Activated CD8-positive, alpha-beta memory T cell treated with anti-CD3 and anti-CD28 coated beads, Interleukin-2, amount 10 ng/mL, durations not matched to agents 7 days and 5 days (primary cell): ENCODE measurements at places on chromosomes 12 and 14.

GRCh38 chr14:79418649-79419415, 792.5 kb downstream of the DIO2 start:
- DNase-seq, result no peak

- DNase-seq, result no peak
Observed at GRCh38 chr12:124592050-124592449, 24.6 kb upstream of the NCOR2 start.

DNA sequence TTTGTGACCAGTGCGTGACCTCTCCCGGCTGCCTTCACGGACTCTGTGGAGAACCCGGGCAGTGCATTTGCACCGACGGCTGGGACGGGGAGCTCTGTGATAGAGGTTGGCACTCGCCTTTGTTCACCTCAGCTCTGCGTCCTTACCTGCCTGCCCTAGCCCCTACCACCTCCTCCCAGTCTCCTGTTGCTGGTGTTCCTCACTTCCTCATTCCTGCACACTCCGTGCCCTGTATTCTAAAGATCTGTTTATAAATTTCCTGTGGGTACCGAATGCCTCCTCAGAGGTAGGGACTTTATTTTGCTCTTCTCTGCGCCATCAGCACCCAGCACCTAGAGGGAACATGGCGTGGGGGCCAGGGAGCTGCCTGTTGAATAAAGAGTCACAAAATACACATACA, 2.3 kb downstream of the DLK1 start:
- no peak for DNase-seq

DNA sequence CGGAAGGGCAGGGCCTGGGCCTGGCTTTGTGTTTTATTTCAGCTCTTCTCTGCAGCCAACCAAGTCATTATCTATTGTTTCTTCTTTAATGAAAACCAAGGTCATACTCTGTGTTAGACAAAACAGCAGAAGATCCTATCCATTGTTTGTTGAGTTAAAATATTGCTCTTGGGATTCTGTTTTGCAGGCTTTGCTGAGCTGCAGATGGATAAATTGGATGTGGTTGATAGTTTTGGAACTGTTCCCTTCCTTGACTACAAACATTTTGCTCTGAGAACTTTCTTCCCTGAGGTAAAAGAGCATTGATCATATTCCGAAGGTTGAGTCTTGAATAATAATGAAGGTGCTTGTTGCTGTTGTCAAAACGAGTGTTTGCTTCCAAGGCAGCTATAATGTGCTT, 106.6 kb downstream of the PLXNC1 start:
- no peak for DNase-seq

DNA sequence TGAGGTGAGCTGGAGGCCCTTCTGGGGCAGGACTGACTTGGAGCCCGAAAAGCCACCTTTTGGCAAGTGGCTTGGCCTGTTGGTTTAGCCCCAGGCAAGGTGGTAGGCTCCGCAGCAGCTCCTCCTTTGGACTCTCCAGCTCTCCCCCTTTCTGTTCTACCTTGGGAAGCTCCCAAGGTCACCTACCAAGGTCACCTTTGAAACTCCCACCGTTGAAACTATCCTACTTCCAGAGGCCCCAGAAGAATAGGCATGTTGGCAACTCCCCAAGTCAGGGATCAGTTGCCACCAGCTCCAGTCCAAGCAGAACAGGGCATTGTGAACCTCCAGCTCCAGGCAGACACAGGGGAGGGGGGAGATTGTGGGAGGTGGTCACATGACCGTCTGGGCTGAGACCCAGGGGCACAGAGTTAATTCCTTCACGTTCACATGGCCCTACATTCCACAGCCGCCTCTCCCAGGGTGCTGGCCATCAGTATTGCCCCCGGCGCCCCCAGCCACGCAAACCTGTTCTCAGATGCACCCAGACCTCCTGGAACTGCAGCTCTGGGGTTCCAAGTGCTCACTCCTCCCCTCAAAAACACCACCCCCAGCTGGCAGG, 14.4 kb downstream of the IRF2BPL start:
- DNase-seq, result no peak

- DNase-seq, result no peak
Observed at GRCh38 chr12:96261557-96261956, 67.4 kb downstream of the ELK3 start.
